ENCODE measurements at places on chromosomes 2 and 18.

- DNase-seq: no peak
These were observed 527.5 kb downstream of the GALR1 start for GRCh38 chr18:77777163-77777562.

DNA sequence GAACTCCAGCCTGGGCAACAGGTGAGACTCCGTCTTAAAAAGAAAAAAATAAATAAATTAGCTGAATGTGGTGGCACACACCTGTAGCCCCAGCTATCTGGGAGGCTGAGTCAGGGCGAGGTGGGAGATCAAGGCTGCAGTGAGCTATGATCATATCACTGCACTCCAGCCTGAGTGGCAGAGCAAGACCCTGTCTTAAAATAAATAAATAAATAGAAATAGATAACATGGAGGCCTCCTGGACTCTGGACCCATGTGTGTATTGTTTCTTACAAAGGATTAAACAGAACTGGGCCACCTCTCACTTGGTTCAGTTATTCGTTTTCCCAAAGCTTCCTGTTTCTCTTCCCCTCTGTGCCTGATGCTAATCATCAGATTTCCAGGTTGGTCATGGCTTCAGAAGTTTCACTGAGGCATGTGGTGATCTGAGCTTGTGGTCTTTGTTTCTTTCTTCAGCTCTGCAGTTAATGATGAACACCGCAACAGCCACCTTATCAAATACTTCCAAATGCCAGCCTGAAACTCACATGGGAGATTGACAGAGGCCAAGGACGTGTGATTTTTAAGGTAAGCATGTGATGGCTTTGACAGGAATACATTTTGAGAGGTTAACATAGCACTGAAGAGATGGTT lies 83.3 kb upstream of the MAP4K4 start:
- DNase-seq: no peak

GRCh38 chr2:45316576-45317338 lies 294.3 kb downstream of the SRBD1 start:
- DNase-seq: no peak

GRCh38 chr2:27967076-27967475 lies 76.5 kb downstream of the BABAM2 start:
- no peak for DNase-seq

DNA sequence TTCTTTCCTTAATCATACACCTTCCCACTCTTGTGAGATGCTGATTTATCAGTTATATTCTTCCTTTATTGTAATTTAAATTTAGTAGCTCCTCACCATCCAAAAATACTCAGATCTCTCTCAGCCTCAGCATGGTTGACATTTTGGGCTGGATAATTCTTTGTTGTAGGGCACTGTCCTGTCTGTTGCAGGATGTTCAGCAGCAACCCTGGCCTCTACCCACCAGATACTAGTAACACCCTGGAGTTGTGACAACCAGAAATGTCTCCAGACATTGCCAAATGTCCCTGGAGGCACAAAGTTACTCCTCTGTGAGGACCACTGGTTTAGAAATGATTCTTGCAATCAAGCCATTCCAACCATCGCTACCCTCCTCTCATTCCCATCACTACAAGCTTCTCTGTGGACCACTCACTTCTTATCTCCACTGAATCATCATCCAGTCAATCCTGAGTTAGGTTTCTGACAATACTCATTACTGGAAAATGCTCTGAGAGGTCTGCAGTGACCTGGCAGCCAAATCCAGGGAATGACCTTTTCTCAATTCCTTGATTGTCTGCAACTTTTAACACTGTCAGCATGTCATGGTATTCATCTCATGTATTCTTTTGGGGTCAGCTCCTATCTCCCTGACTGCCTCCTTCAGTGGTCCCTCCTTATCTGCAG lies 43.3 kb downstream of the OSBPL6 start:
- no peak for DNase-seq

DNA sequence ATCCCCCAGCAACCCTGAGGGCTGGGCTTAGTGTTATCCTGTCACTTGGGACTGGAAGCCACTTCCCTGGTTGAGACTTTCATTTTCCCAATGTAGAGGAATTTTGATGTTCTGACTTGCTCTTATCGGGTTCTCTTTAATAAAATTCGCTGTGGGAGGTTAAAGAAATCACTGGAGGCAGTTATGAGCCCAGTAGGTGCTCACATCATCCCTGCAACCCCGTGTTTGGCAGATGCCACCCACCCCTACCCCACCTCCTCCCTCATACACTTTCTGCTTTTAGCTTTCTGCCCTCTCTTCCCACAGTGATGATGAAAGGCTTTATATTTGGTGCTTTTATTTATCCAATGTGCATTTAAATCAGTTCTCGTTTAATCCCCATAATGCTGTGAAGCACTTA lies 106.6 kb downstream of the MAPK4 start:
- no peak for DNase-seq

DNA sequence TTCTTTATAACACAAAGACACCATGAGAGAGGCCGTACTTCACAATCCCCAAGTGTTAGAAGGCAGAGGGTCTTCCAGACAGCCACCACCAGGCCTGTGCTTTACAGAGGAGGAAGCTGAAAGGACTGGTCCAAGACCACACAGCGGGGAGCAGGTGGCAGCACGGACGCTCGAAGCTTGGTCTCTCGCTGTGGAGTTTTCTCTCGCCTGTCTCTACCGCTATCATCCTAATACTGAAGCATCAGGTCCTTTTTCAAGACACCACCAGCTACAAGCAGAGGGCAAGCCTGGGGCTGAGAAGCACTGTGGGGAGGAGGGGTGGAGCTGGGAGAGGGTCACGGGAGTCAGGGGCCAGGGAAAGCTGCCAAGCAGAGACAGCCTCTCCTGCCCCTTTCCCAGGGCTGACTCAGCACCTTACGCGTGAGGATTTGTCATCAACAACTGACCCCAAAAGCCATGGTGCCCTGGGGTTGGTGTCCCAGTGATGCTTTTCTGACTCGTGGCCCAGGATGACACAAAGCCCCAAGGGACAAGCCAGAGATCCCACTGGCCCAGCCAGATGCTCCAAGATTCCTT lies 31.9 kb upstream of the FOSL2 start:
- no peak for DNase-seq

DNA sequence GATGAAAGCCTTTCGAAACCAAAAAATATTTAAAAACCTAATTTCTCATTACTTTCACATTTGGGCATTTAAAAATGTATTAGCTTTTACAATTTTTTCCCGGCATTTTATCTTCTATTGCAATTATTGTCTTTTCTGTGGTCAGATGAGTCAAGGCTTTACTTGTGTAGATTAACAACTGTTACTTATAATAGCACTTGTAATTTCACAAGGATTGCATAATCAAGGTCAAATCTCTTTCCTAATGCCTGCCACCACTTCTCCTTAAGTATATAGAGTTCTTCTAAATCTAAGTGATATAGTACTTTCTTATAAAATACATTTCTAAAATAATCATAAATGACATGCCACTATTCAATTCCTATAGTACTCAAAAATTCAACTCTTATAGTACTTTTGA lies 67.2 kb downstream of the SLC8A1 start:
- no peak for DNase-seq

DNA sequence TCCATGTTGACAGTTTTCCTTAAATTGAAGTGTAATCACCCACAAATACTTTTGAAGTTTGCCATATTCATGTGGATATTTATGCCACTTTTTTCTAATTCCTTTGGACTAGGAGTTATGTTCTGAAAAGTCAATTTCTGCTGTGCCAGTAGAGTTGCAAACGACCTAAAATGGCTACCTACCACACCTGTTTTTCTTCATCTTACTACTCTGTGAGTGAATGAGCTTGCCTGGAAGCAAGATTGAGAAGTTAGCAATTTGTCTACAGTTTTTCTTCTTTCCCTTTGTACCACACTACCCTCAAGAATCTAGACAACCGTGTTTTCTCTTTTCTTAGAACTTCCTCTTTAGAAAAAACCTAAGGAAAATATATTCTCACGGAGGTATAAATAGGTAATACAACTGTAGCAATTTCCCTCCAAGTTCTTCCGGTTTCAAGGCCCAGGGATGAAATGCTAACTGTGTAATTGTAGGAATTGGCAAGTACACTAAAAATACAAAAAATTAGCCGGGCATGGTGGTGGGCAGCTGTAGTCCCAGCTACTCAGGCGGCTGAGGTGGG lies 7.3 kb upstream of the SLC39A10 start:
- no peak for DNase-seq

DNA sequence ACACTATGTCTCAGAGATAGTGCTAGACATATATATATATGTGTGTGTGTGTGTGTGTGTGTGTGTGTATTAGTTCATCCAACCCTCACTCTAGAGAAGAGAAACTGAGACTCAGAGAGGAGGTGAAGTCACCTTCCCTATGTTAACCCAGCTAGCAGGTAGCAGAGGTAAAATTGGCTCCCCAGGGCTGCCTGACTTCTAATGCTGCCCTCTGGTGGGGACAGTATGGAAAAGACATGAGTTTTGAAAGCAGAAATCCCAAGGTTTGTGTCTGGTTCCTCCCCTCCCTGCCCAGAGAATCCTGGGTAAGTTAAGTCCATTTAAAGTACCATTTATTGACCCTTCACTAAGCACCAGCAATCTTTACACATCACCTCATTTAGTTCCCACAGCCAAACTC lies 137.7 kb downstream of the THNSL2 start:
- no peak for DNase-seq

GRCh38 chr2:204265681-204266181 lies 279.5 kb upstream of the PARD3B start:
- no peak for DNase-seq

DNA sequence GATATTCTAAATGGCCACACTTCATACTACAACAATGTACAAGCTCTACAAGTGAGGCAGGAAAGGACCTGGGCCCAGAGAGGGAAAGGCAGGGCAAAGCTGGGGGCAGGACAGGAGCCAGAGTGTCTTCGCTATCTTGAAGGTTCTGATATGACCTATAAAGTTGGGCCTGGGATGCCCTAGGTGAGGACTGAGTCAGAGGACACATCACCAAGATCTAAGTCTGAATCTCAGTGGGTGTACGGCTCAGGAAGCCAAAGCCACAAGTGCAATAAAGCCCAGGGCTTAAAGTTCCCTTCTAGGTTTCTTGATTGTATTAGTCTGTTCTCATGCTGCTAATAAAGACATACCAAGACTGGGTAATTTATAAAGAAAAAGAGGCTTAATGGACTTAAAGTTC lies 219.1 kb downstream of the ALK start:
- DNase-seq: no peak

- no peak for DNase-seq
These were observed 64.3 kb downstream of the NFATC1 start for GRCh38 chr18:79459946-79460480.

- DNase-seq: no peak
These were observed 183.1 kb downstream of the MYCN start for GRCh38 chr2:16123421-16123820.

- DNase-seq: no peak
These were observed 118.7 kb upstream of the ZNF516 start for GRCh38 chr18:76613755-76614120.
